ENCODE measurements at places on chromosomes 4 and X.

DNA sequence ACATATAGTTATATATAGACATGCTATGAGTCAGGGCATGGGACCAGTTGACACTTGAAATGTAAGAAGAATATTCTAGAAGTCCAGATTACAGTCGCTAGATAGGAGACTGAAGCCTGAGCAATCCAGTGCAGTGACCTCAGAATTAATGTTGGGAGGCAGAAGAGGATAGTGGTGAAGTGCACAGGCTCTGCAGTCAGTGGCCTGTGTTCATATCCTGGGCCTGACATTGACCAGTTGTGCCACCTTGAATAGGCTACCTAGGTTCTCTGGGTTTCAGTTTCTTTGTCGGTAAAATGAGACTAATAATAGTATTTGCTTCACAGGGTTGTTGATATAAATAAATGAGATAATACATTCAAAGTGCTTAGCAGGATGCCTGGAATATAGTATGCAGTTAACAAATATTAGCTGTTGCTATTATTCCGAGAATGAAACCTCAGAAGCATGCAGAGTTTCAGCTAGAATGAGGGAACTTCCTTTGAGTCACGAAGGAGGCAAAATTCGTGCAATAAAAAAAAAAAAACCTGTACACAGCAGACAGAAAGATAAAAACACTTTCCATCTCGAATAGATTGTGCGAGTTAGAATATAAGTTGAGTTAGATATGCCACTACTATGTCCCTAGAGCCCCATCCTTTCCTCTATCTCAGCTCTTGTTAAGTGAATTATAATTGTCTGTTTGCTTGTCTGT is 4.0 kb upstream of the SH2D1A start:
- no peak for DNase-seq

DNA sequence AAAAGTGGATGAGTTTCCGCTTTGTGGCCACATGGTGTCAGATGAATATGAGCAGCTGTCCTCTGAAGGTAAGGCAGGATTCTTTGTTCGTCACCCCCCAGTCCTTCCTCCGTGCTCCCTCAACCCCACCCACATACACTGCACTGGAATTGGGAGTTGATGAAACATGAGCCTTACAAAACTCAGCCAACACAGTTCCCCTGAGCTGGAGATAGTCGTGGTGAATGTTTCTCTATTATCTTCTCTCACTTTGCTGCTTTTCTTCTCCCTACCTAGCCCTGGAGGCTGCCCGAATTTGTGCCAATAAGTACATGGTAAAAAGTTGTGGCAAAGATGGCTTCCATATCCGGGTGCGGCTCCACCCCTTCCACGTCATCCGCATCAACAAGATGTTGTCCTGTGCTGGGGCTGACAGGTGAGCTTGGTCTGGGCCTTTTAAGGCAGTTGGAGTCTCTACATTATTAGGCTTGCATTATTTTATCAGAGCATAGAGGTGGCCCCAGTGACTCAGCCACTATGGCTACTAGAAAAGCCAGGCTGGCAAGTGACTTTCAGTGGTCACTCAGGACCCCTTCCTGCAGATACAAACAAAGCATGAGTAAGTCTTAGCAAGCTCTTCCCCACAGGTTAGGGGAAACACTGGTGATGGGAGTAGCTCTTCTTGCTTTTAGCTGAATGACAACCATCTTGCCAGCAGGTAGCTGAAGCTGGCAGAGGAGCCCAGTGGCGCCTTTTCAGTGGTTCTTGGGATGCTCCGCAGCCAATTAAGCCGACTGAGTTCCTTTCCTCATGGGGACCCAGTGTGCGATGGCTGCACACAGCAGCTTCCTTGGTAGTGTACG is 1.6 kb downstream of the RPL10 start:
- DNase-seq: no peak

- DNase-seq: no peak
These were observed 145.0 kb upstream of the LEF1 start for GRCh38 chr4:108313546-108314339.

DNA sequence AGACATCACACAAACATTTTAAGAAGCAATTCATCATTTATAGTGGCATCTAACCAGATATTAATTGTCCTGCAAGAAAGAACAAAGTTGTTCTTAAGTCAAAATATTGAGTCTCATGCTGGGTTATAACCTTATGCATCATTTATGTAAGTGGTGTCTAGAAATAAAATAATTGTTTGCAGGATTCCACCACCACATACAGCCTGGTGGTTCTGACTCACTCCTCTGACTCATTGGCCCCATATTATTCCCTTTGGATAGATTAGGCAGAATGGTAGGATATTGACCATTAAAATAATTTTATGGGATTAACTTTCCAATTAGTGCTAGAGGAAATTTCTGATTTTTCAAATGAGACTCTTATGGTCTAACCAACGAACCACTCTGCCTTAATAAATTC is 384.5 kb downstream of the GRXCR1 start:
- DNase-seq: no peak

DNA sequence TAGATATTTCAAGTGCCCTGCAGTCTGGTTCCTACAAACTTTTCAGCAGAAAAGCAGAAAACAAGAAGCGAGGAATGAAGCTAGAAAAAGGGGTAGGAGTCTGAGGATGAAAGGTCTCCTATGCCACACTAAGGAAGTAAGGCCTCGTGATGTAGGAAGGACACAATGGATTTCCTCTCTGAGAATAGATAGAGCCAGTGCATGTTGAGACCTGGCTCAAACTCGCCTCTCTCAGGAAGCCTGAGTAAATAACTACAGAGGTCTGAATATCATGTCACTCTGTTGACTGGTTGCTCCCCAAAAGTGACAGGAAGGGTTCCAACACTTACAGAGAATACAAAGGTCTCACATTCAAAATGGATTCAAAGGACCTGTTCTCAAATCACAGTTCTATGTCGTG is 93.3 kb downstream of the GRIA3 start:
- no peak for DNase-seq

DNA sequence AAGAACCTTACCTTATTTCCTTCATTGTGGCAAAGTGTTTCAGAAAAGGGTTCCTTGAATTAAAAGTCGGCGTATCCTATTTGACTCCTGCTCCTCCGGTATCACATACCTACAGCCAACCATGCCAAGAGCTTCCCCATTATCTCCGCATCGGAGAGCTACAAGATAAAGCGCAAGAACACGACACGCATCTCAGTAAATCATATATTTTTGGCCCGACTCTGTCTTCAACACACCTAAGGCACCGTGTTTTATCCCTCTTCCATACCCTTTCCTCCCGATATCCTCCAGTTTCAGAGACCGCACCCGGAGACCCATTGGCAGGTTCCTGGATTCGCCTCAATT is 497 bp upstream of the THAP9 start:
- no peak for DNase-seq

- DNase-seq: no peak
These were observed 220.0 kb downstream of the NWD2 start for GRCh38 chr4:37464373-37465128.

DNA sequence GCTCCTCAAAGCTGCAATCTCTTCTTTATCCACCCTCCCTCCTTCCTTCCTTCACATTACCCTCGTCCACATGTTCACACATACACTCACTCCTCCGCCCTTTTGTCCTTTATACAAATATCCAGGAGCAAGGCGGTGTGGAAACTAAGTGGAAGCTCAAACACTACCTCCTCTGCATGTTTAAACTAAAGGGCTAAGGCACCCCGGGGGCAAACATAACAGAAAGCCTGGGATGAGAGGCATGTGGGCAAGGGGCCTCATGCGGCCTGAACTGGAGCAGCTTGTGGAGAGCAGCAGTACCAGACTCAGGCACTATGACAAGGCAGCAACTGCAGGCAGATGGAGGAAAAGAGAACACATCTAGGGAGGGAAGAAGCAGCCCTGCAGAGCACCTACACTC is 9.5 kb downstream of the MAB21L2 start:
- no peak for DNase-seq

GRCh38 chr4:184011826-184012380 is 106.8 kb downstream of the STOX2 start:
- DNase-seq: no peak

DNA sequence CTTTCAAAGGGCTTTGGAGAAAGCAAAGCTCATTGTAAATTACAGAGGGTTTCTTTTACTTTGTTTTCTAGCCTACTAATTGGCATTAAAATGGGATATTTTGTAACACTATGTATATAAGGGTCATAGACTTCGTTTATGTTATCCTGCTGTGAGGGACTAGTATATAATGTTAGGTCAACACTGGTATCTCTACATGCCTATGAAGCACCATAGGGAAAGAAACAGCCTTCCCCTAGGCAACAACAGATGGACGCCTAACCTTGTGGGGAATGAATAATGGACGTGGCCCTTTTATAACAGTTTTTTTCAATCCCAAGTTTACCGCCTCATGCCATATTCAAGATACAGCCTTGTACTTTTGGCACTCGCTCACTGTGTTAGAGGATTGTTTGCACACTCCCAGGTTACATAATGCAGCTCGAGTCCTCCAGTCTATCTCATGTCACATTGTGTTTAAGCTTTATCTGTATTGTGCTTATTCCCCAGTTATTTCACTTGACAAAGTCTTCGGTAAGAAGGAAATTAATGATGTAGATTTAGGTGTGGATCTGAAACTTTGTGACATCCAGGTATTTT is 711.0 kb downstream of the RPA4 start:
- DNase-seq: no peak

- DNase-seq: no peak
These were observed 123.6 kb upstream of the NR3C2 start for GRCh38 chr4:148565801-148566200.

- no peak for DNase-seq
These were observed 4.3 kb upstream of the SLC10A3 start for GRCh38 chrX:154494715-154495114.

DNA sequence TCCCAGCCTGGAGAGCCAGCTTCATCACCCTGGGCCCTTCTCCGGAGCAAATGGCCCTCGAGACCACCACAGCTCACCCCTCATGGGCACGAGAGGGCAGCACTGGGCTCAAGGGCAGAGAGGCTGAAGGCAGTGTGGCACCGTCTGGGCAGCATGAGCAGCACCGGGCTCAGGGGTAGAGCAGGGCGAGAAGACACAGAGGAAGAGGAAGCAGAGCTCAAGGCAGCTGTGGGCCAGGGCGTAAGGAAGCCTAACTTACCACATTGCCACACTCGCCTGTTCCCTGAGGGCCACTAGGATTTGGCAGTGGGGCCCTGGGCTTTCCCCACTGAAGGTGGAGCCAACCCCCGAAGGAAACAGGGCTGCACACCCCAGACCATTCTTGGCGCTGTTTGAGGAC is 15.5 kb downstream of the ZNF185 start:
- no peak for DNase-seq

- no peak for DNase-seq
These were observed 48.1 kb upstream of the STOX2 start for GRCh38 chr4:183857040-183857439.

All from stimulated activated CD4-positive, alpha-beta T cell treated with anti-CD3 and anti-CD28 coated beads, TNF-alpha, amount 100 ng/mL, for 24 hours (primary cell).